ENCODE measurements at places on chromosomes 11 and 22.
A peak's percentile ranks its signal among the peaks of the same experiment; 100 is the strongest.

DNA sequence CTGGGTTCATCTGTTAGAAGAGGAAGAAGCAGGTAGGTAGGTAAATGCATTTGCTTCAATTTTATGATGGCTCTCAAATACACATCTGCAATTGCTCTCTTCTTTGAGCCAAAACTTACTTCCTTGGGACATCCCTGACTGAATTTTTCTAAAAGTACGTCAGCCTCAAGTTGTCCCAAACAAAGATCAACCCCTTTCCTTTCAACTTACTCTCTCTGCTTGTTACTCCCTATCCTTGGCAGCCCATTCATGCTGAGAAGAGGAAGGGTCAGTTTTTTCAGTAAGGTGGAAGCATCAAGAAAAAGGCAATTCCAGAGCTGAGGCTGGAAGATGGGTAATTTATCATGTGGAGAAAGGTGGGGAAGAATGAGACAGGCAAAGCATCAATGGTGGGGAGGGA lies 111.2 kb downstream of the LRRC32 start:
- DNase-seq = no peak

DNA sequence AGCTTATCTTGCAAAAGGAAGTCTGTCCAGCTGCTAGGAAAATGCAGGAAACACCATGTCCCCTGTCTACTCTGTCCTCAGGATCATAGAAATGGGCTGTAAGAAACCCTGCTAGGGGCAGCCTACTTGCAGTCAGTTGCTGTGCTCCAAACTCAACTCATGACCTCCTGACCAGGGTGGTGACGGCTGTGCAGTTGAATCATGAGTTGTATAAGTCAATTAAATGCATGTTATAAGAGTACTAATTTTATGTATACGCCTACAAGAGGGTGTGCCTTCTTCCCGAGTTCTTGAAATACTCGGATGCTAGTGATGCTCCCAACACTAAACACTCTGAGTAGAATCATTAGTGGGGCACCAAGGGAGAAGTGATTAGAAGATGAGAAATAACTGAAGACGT lies 776.4 kb downstream of the OPCML start:
- DNase-seq = no peak

GRCh38 chr11:117795638-117796455 lies 1.2 kb downstream of the DSCAML1 start:
- peak; percentile 86 for DNase-seq

- DNase-seq = no peak
These were observed 137.8 kb upstream of the MTMR2 start for GRCh38 chr11:96061730-96062129.

DNA sequence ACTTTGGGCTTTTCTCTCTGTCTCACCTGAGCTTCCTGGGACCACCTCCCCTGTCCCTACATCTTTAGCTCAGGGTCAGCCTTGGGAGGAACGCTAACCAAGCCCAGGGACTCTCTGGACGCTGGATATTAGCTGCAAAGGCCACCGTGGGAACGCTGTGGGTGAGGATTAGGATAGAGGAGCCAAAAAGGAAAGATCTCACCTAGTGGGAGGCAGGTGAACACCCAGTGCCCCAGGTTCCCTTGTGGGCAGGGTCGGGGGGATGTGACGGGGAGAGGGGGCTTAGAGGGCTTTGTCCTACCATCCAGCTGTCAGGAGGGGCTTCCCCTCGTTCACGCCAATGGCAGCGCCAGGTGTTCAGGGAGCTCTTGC lies 50.2 kb downstream of the LINC01488 start:
- no peak for DNase-seq
